ENCODE measurements at places on chromosomes 7 and 10.

DNA sequence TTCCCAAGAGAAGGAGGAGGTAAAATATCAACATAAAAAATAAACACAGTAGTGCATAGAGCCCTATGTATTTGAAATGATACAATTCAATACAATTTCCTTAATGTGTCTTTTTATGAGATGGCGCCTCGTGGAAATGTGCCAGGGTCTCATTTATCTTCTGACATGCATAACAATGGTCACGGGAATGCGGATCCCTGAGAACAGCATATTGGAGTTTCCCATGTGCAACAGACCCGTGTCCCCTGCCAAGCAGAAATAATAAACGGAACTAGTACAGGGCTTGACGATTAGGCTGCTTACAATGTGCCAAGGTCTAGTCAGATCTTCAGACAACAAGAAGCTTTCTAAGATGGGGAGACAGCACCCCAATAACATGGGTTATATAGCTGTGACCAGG lies 217.9 kb downstream of the ARHGAP21 start:
- no peak for DNase-seq

- DNase-seq, result peak; percentile 32
These were observed 113.2 kb downstream of the CALCR start for GRCh38 chr7:93461350-93461749.

GRCh38 chr10:22326145-22326702 lies 5.3 kb downstream of the BMI1 start:
- DNase-seq, result no peak

DNA sequence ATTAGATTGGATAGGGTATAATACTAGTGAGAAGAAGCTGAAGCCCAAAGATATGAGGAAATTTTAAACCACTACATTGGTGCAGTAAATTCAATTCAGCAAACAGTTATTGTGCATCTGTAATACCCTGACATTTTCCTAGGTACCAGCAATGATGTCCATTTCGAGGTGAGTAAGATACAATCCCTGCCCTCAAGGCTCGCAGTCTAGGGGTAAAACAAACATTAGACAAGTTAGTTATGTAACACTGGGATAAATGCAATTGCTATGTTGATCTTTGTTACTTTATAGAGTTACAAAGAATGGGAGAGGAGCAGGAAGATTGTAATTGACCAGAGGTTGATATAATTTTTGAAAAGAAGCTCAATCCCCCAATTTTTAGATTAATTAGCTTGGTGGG lies 168.1 kb downstream of the PRKG1 start:
- no peak for DNase-seq

GRCh38 chr7:45178241-45179225 lies 20.9 kb downstream of the RAMP3 start:
- peak; percentile 55 for DNase-seq

DNA sequence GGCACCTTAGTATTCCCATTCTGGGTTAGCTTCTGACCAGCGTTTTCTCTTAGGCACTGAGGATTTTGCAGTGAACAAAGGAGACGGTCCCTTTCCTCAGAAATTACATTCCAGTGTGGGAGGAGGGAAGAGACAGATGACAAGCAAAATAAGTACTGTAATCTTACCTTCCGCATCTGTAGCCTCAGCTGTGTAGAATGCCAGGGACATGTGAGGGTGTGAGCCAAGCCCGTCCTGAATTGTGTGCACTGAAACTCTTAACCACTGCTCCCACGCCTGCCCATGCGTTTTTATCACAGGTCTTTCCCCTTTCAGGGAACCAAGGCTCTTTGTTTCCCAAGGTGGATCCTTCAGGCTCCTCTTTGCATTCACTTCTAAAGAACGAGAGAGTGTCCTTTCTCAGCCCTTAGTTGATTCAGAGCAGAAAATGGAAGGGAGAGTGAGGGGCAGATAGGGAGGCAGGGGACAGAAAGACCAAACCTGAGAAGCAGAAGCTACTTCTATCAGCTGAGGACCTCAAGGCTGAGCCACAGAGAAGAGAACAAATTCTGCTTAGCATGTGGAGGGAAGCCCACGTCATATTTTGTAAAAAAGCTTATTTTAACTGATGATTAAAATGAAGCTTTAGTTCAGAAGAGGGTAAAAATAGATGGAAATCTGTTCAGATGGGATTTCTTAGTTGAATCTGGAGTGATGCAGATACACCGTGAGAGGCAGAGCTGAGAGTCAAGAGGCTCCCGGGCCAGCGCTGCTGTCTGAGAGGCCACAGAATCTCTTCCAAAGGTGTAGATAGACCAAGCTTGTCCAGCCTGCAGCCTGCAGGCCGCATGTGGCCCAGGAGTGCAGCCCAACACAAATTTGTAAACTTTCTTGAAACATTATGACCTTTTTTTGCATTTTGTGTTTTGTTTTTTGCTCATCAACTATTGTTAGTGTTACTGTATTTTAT lies 122.5 kb downstream of the CCNY start:
- DNase-seq, result no peak

- DNase-seq, result peak; percentile 99
These were observed 61.9 kb downstream of the MKI67 start for GRCh38 chr10:128064108-128064969.

DNA sequence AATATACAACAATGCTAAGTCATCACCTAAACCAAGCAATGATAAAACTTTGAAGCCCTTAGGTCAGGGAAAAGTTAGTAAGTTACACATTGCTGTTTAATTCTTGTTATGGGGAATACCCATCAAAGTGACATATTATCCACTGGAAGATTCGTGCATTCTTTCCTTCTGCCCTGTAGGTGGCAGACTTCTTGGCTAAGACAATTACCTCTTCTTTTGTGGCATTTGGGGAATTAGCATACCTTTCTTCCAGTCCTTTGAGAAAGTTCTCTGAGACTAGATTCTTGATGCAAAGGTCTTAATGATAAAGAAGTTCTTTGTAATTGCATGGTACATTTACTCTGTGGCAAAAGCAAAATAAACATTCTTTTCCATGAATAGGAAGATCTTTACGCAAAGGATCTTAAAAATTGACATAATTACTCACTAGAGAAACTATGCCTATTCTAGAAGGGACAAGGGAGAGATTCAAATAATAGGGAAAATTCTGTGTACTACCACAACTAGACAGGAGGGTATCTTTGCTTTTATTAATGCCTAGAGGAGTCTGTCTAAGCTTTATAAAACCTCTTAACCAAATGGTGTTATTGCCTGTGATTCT lies 395.9 kb downstream of the GRM8 start:
- peak; percentile 27 for DNase-seq

- DNase-seq, result no peak
These were observed 939.8 kb downstream of the SORCS1 start for GRCh38 chr10:106224676-106225075.

DNA sequence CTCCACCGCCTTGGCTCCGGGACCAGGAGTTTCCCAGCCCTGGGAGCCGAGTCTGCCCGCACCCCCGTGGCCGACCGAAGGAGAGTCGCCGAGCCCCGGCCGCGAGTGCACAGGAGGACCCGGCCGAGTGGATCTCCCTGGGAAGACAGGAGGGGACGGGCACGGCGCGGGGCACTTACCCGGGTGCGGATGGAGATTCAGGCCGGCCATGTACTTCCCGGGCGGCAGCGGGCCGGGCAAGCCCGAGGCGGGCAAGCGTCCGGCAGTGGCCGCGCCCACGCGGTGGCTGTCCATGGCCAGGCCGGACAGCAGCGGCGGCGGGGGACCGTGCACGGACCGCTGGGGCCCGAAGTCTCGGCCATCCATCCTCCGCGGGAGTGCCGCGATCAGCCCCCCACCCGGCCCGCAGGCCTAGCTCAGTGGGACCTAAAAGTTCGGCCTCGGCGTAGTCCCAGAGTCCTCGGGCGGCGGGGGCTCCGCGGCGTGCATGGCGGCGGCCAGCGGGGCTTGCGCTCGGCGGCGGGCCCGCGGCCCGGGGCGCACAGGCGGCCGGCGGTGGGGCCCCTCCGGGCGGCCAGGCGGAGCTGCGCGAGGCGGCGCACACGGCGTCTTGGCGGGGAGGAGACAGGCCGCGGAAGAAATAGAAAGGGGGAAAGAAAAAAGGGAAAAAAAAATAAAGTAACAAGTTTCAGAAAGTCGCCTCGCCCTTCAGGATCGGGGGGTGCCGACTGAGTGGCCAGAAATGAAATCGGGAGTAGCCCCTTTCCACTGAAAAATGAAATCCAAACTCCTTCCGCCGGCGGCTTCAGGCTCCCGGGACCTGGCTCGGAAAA lies 2.5 kb downstream of the TNRC18 start:
- peak; percentile 69 for DNase-seq

GRCh38 chr10:97822261-97822687 lies 27.4 kb upstream of the GOLGA7B start:
- no peak for DNase-seq

DNA sequence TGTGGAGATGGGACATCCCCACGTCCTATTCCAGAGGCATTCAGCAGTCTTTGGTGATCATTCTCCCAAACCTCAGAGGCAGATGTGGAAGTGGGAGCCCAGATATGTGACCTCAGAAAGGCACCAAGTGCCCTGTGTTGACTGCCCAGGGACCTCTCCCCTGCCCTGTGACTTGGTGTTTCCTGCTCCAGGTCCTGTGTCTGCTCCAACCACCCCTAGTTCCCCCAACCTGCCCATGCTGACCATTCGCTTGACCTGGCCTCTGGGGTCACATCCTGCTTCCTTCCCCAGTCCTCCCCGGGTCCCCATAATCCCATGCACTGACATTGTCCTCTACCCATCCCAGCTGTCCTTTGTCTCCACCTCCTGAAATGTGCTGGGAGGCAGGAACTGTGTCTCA lies 7.6 kb downstream of the CYP26A1 start:
- no peak for DNase-seq

DNA sequence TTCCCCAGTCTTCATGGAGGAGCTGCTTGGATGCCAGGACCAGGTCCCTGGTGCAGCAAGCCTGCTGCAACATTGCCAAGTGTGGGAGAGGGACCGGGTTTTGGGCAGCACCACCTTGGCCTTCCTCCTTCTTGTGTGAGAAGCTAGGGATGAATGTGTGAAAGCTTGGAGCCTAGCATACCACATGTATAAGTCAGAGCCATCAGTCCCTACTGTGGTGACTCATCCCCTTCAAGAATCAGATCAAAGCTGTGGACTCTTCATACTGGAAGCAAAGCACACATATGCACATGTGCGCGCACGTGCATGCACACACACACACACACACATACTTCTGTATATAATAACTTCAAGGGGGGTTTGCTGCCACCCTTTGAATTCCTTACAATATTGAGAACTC lies 527.8 kb downstream of the LRMDA start:
- DNase-seq, result no peak

DNA sequence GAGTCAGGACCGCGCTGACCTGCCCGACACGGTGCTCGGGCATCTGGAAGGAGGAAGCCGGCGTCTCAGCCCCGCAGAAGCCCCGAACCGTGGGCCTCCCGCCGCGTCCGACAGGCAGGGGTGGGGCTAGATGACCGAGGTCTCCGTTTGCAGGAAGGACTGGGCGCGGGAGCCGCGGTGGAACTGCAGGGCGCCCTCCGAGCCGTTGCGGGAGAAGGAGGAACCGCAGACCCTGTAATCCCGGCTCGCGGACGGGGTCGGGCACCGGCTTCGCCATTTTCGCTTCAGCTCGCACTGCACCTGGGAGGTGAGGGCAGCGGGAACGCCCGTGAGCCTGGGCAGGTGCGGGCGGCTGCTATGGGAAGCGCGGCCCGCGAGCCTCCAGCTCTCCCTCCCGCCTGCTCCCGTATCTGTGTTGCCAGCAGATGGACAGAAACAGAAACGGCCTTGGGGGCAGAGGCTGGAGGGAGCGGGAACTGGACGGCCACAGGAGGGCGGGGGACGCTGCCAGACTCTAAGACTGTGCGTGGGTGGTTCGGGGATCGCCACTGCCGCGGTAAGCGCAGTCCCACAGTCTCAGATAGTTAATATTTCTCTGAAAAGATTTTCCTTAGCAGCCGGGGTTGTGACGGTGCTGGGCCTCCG lies 114.1 kb downstream of the VIPR2 start:
- peak; percentile 77 for DNase-seq

DNA sequence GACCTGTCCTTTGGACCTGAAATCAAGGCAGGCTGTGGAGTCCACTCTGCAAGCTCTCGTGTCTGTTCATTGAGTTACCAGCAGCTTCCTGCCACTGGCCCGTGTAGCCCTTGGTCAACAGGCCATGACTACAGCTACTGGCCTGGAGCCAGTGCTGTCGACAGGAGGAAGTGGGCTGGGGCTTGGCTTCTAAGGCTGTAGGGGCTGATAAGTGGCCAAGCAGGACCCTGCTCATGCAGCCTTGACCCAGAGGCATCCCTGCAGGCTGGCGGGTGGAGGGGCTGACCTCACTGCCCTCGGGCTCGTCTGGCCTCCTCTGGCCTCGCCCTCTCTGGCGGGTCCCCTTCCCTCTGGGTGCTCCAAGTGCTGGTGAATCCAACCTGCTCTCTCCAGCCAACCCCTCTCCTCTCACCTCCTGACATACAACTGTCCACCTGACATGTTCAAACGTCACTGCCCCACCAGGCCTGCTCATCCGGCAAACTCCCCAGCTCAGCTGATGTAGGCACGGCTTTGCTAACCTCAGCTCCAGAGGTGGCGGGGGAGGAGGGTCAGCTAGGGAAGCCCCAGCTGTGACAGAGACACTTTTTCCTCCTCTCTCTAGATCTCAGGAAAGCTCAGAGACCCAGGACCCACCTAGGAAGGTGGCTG lies 188.6 kb upstream of the LYZL2 start:
- peak; percentile 39 for DNase-seq

GRCh38 chr10:122019414-122019975 lies 30.5 kb downstream of the TACC2 start:
- no peak for DNase-seq

DNA sequence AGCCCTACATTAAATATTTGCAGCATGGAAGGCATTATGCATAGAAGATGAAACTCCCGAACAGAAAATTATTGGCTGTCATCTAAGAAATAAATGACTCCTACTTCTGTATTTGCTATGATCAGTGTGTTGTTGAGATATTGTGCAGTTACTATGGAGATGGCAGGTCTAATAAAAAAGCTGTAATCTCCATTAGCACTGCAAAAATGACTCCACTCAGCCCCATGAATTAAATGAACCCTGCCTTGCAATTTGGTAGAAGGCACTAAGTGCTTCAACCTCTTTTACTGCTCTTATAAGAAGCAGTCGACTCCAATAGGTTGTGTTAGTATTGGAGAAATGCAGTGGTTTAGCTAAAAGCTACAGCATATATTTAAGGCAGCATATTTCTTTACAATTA lies 290.0 kb upstream of the PHYHIPL start:
- no peak for DNase-seq

DNA sequence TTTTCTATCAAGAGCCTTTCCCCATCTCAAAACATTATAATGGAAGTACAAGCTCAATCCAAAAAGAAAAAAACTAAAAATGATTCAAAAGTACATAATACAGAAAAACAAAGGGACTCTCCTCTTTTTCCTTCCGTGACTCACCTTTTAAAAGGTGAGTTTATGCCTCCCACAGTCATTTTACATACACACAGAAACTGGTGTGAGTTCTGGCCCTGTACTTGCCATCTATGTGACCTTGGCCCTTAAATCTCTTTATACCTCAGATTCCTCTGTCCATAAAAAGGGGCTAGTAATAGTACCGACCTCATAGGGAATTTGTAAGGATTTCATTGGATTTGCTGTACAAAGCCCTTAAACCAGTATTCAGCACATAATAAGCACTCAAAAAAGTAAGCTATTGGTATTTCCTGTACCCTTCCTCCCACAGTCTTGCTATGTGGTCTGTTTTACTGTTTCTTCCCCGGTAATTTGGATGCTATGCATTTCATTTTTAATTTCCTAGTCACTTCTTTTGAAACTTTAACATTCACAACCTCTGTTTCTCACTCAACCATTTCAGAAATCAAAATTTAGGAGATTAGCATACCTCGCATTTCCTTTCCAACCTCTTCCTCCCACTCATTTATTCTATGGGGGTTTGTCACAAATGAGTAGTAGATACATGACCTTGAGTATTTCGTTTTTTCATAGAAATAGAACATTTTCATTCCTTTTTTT lies 39.0 kb downstream of the STK17A start:
- DNase-seq, result no peak

- DNase-seq, result peak; percentile 32
These were observed 43.3 kb downstream of the SFTPD start for GRCh38 chr10:79905322-79906314.
